Renal pelvis (tissue), 12 donors: ENCODE measurements at places on chromosomes 16 and 17. TPM values are rescaled to one million over a fixed set of nuclear protein-coding genes. Genes with fewer than 3 reads are reported as not detected.

The KRT27 gene
- not detected for polyA plus RNA-seq

The CCL2 gene
- 17.8 TPM for polyA plus RNA-seq

The TBC1D16 gene
- 36.6 TPM for polyA plus RNA-seq

The CCDC78 gene
- polyA plus RNA-seq = 2.5 TPM

The FOXN1 gene
- 0.57 TPM for polyA plus RNA-seq

The HOXB3 gene
- 222 TPM for polyA plus RNA-seq

The HOXB4 gene
- polyA plus RNA-seq = 12.7 TPM

The PLCG2 gene
- 67.4 TPM for polyA plus RNA-seq

DNA sequence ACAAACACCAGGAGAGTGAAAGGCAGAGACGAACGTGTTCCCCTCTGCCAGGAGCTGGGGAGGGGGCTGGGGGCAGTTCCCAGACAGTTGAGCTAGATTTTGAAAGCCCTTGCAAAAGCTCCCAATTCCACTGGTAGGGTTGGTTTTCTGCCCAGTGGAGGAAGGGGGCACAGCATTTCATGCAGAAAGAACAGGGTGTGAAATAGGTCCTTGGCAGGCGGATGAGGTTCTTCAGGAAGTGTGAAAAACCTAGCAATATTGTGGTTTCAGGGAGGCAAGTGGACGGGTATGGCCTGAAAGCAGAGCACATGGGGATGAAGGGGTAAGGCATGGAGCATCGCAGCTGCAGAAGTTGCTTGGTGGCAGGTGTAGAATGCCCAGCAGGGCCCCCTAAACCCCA, 248.3 kb downstream of the KATNIP start:
- DNase-seq = no peak

GRCh38 chr17:2077040-2077439, 22.1 kb downstream of the HIC1 start:
- no peak for DNase-seq

GRCh38 chr17:28335959-28336871, 654 bp downstream of the TNFAIP1 start:
- DNase-seq = peak; percentile 89

DNA sequence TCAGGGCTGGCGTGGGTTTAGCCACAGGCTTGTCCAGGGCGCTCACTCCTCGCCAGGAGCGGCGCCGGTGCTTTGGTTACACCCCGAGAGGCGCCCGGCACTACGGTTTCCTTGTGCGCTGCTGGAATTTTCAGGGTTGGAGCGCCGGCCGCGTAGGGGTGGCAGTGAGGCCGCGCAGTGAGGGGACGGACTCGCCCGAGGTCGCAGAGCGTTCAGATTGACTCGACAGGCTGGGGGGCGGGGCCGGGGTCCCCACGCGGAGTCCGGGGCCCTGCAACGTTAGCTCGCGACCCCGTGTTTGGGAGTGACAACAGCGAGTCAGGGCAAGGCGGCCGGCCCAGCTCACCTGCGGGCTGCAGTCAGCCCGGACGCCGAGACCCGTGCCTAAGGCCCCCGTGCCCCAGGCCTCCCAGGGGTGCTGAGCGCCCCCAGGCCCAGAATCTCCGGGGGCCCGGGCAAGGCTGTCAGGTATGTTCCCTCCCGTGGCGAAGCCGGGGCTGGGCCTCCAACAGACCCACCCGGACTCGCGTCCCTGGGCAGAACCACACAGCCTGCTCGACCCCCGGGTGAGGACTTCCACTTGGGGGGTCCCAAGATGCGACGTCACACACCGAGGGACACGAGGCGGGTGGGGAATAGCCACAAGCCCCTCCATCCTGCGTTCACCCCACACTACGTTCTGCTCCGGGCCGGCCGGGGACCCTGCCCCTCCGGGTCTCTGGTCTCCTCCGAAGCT, 1.3 kb upstream of the ACTG1 start:
- DNase-seq = no peak

- DNase-seq = no peak
Measured at GRCh38 chr17:37701496-37701898, 43.4 kb downstream of the HNF1B start.

DNA sequence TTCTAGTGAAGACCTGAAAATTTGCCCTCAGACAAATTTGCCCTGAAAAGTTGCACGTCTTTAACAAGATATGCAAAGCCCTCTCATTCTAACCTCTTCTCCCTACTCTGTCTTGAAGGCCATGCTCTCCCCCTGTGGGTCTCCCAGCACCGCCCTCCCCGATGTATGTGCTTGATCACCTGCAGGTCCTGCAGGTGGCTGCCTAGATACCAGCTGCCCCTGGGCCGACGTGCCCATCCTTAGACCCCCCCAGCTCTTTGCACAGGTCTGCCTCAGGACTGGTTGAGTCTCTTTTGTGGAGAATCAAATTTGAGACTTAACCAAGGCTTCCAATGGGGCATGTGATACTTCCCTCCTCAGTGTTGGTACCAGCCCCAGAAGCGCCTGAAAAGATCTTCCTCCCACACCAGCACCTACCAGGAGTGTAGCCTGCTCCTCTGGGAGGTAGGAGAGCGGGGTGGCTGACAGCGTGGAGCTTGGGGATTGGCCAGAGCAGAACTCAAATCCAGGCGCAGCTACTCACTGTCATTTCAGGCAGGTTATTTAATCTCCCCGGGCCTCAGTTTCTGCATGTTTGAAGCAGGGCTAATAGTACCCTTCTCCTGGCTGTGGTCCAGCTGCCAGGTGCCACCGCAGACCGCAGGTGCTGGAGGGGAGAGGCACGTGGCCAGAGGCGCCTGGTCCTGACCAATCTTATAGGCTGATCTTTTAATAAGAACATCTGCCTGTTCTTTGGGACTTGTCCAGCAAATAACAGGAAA, 4.5 kb upstream of the MRPL38 start:
- no peak for DNase-seq

DNA sequence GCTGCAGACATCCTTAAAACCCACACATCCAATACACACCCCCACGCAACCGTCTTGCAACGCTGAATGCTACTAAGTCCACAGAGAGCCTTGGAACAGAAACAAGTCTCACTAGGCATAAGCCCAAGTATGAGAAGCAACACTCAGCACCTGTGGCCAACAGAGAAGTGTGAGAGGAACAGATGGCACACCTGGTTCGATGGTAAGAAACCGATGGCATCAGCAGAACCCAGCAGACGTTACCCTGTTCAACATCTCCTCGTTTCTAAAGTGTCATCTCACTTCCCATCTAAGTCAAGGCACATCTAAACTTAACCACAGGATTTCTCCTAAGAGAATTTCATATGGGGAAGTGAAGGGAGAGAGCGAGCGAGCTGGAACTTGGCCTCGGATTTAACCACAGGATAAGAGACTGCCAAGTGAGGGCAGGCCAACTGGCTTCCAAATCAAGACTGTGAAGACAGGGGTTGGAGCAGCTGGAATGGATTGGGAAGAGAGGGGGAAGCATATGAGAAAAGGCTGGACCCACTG, 41.0 kb downstream of the NXPH3 start:
- DNase-seq = no peak

GRCh38 chr16:80027007-80027965, 426.7 kb upstream of the MAF start:
- DNase-seq = no peak

- DNase-seq = no peak
Measured at GRCh38 chr17:57517273-57517631, 227.8 kb downstream of the CCDC182 start.

- DNase-seq = no peak
Measured at GRCh38 chr16:26240807-26241206, 549.0 kb downstream of the HS3ST4 start.

GRCh38 chr16:30354423-30355143, 525 bp downstream of the CD2BP2 start:
- no peak for DNase-seq

DNA sequence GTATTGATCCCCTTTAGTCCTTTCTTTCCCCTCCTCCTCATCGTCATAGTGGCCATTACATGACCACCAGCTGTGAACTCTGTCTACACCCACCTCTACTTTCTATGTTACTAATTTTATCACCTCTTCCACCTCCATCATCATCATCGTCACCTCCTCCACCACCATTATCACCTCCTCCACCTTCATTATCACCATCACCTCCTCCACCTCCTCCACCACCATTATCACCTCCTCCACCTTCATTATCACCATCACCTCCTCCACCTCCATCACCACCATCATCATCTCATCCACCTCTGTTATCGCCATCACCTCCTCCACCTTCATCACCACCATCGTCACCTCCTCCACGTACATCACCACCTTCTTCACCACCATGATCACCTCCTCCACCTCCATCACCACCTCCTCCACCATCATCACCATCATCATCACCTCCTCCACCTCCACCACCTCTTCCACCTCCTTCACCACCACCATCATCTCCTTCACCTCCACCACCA, 25.8 kb downstream of the ADGRG5 start:
- no peak for DNase-seq

DNA sequence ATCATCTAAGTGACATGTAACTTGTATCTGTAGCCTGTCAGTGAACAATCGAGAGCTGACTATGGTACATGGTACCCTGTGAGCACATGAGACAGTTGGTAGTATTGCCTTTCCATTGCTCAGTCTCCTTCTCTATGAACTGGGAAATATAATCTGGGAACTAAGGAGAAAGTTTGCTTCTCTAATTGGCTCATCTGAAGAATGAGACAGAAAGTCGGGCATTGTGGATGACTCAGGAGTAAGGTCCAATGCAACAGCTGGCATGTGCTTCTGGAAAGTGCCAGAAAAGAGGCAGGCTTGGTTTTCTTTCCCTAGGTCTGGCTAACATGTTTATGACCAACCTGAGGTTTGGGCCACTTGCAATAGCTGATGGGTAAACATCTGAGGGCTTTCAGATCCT, 51.9 kb downstream of the ZZEF1 start:
- DNase-seq = no peak

- DNase-seq = no peak
Measured at GRCh38 chr16:65769776-65770438, 596.6 kb upstream of the CDH5 start.

DNA sequence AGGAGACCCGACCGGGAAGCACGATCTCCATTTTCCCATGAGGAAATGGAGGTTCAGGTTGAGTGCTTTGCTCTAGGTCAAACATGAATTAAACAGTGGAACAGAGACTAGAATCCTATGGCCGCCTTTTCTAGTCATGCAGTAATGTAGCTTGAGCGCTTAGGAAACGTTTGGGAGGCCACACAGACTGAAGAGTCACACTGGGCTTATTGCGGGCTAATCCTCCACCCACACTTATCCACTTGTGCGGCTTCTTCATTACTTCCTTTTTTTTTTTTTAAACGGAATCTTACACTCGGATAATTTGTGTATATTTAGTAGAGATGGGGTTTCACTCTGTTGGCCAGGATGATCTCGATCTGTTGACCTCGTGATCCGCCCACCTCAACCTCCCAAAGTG, 26.0 kb downstream of the CACNG3 start:
- DNase-seq = no peak

- DNase-seq = no peak
Measured at GRCh38 chr16:79394206-79394605, 206.3 kb downstream of the MAF start.
